Thymus (tissue), 14 donors: ENCODE measurements at places on chromosomes 13 and 19. TPM values are rescaled to one million over a fixed set of nuclear protein-coding genes. Genes with fewer than 3 reads are reported as not detected.

GRCh38 chr19:22918221-22918620, 84.8 kb downstream of the ZNF728 start:
- DNase-seq: no peak

DNA sequence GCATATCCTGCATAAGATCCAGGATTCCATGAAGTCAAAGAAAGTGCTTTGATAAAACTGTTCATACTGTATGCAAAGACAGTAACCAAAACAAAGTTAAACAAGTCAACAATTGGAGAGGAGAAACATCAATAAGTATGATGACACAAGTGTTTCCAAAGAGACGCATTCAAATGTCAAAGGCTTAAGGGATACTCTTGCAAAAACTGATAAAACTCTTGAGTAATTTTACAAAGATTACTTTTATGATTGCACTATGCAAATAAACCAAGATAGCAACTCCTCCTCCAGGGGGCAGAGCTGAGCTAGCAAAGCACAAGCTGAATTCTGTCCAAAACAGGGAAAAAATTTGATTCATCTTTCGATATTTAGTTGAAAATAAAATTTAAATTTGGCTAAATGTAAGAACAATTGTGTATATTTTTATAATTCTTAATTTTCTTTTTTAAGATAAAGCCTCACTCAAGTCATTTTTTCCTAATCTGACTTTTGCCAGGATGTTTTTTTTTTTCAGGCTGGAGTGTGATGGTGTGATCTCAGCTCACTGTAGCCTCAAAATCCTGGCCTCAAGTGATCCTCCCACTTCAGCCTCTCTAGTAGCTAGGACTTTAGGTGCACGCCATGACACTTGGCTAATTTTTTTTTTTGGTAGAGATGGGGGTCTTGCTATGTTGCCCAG, 84.0 kb downstream of the MZT1 start:
- DNase-seq: peak; percentile 20

DNA sequence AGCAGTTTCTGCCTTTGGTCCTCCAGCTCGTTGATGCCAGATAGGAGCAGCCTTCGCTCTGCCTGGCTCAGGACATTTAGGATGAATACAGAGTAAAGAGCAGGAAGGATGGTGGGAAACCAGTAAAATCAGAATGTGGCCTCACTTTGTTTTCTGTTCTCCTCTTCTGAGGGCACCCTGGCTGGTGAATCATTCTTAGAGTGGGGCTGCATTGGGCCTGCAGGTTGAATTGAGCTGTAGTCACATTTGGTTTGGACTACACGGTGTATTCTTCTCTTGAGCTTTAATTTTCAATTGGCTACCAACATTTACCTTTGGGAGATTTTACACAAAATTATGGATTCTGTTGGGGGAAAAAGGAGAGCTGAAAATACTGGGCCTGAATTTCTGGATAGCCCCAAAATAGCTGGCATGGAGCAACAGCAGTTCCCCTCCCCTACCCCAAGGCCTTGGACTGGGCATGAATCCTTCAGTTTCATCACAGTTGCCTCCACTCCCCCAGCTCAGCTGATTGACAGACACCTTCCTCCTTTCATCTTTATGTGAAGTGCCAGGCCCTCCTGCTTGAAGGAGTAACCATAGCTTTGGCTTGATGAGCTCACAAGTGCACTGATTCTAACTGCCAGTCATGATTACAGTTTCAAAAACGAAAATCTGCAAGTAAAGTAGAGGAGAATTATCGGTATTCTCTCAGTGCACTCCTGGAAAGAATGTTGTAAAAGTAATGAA, 24.3 kb downstream of the ERCC5 start:
- no peak for DNase-seq

DNA sequence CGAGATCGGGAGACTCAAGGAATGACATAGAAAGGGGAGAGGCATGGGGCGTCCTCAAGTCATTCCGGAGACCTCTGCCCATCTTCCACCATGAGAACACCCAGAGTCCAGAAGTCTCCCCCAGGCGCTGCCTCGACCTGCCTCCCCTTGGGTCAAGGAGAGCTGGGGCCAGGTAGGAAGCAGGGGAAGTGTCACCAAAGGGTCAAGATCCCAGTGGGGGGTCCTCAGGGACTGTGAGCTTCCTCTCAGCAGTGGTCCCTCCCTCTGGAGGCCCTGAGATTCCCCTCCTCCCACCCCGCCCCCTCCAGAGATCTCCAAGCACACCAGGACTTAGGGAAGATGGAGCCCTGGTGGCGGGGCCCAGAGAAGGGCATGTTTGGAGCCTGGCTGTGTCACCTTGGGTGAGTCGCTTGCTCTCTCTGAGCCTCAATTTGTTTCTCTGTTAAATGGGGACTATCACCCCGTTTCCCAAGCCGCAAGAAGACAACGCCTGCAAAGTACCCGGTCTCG, 919 bp downstream of the DACT3 start:
- DNase-seq: no peak

GRCh38 chr19:56189785-56190184, 7.8 kb downstream of the ZSCAN5B start:
- DNase-seq: no peak

DNA sequence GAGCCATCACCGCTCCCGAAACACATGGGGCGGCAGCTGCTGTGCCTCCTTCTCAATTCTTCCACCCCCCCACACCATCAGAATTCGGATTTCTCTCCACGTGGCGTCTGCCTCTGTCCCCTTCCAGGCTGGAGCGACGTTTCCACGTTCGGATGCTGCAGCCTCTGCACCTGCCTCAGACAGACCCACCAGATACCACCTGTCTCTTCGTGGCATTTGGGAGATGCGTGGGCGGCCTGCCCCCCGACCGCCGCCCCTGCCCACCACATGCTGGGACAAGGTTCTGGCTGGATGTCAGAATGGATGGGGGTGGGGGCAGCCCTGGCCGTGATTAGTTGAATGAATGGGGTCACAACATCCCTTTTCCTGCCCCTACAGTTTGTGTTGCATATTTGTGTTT, 90.0 kb downstream of the SLC7A1 start:
- DNase-seq: no peak

Gene KCNRG
- 2.4 TPM for total RNA-seq

Gene CPT1C
- total RNA-seq: 0.61 TPM

Gene B3GNT8
- 0.94 TPM for total RNA-seq

Gene OR10H5
- total RNA-seq: not detected

Gene MATK
- total RNA-seq: 12.0 TPM

Gene ANKLE1
- total RNA-seq: 1.6 TPM

Gene SPIB
- total RNA-seq: 8.1 TPM

Gene NRTN
- 1.7 TPM for total RNA-seq

Gene TEX29
- 0.80 TPM for total RNA-seq

Gene CRYL1
- 10.0 TPM for total RNA-seq
